ENCODE measurements at places on chromosomes 13 and 19.

- no peak for DNase-seq
Observed at GRCh38 chr13:42891591-42891990, 100.5 kb downstream of the EPSTI1 start.

DNA sequence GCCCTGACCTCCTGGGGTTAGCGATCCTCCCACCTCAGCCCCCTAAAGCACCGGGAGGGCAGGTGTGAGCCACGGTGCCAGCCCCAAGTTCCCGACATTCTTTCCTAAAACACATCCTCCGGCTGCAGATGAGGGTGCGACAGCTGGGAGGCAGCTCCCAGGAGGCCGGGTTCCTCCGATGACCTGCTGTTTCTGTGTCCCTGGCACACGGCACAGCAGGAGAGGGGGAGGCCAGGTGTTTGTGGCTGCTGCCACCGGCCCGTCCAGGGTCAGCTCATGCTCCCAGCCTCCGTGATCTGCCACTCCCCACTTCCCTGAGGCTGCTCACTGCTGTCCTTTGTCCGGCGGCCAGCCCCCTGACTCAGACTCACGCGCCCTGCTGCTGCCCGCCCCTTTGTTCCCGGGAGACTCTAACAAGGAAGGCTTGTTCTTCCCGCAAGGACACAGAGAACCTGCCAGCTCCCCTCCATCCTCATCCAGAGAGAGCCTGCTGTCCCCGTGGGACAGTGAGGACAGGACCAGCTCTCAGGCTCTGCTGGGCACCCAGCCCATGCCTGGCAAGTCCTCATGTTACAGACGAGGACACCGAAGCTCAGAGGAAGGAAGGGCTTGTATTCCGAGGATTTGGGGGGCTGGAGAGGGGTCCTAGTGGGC lies 10.6 kb upstream of the MADCAM1 start:
- DNase-seq, result no peak

- no peak for DNase-seq
Observed at GRCh38 chr13:37775871-37776270, 93.7 kb downstream of the TRPC4 start.

GRCh38 chr13:40613192-40613818 lies 53.1 kb downstream of the FOXO1 start:
- peak; percentile 45 for DNase-seq

GRCh38 chr13:89966524-89966923 lies 1381.0 kb upstream of the MIR17HG start:
- DNase-seq, result no peak

- no peak for DNase-seq
Observed at GRCh38 chr13:103097366-103097928, 31.2 kb upstream of the SLC10A2 start.

DNA sequence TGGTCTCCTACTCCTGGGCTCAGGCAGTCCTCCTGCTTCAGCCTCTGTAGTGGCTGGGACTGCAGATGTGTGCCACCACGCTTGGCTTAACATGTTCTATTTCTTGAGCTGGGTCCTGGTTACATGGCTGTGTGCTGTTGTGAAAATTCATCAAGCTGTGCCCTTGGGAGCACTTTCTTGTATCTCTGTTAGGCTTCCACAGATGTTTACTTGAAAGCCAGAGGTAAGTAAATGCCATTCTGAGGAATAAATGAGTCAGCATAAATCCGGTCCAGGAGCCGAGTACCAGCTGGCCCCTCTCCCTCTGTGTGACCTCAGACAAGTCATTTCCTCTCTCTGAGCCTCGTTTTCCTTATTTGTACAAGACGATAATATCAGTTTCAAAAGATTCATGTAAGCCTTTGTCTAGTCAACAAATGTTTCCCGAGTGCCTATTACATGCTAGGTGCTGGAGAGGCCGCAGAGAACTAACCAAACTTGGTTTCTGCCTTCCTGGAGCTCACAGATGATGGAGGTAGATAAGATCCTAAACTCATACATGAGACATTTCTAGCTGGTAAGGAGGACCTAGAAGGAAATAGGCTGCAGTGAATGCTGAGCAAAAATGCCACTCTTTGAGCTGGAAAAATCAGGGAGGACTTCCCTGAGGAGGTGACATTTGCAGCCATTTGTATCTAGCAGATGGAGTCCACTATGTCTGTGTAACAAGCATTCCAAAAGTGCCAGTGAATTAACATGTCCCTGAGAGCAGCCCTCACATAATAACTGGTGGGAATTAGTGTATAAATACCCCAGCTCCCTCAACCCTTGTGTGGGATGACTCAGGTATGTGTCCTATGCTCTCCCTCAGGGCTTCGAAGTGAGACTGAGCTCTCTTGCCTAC lies 2.7 kb upstream of the RASAL3 start:
- peak; percentile 87 for DNase-seq

DNA sequence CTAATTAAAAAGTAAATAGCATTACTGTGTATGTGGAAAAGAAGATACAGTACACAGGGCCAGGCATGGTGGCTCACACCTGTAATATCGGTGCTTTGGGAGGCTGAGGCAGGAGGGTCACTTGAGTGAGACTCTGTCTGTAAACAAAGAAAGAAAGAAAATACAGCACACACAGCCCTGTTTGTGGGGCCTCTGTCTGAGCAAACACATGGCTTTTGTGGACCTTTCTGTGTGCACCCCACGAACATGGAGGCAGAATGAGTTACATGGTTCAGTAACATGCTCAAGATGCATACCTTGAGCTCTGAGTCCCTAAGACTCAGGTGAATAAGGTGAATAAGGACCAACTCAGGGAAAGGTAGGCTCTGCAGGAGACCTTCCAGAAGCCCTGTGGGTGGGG lies 20.0 kb upstream of the AMER2 start:
- no peak for DNase-seq

DNA sequence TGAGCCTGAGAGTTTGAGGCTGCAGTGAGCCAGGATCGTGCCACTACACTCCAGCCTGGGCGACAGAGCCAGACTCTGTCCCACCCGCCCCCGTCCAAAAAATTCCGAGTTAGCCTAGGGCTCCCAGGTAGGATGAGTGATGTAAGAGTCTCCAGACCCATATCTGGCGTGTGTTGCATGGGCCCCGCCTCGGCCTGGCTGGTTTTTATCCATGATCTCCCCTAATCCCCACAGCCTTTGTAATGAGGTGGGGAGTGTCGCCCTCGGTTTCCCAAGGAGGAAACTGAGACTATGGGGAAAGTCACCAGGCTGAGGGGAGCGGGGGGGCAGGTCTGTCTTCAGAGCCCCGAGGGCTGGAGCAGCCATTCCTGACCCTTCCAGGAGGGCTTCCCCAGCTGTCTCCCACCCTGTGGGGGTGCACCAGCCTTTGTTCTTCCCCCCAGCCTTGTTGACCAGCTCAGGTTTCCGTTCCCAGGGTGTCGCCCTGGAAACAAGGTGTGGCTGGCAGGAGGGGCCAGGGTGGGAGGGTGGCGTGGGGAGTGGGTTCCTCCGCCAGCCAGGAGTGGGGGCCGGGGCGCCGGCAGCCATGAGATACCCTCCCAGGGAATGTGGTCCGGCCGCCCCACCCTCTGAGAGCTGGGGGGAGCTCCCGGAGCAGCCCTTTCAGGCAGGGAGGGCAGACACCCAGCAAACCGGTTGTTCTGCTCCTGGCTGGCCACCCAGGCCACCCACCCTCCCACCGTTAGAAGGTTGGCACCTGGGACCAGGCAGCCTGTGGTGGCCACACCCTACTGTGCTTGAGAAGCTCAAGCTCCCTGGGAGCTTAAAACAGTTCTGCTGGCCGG lies 11.5 kb downstream of the MYH14 start:
- DNase-seq, result no peak

DNA sequence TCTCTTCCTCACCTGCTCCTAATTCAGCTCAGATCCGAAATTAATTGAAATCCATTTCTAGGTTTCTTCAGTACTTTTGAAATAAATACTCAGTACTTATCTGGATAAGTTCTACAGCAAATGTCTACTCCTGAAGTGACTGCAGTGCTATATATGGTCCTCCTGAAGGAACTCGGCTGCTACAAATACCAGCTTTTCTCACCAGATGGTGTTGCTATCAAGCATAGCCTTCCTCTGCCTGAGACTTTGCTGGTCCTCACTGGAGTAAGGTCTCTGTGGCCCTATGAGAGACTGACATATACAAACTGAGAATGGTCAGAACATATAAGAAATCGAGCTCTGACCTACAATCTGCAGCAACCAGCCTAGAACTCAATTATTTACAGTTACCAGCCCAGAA lies 161.6 kb downstream of the NDFIP2 start:
- DNase-seq, result no peak

DNA sequence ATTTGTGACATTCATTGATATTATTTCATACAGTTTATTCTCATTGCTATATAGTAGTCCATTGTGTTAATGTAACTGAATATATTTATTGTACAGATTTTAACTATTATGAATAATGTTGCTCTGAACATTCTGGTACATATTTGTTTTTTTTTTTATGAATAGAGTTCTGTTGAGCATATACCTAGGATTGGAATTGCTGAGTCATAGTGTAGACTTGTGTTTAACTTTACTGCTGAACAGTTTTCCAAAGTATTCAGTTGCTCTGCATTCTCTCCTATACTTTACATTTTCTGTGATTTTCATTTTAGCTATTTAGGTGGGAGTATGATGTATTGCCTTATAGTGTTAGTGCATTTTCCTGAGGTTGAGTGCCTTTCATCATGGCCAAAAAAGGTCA lies 97.5 kb downstream of the MAB21L1 start:
- no peak for DNase-seq

DNA sequence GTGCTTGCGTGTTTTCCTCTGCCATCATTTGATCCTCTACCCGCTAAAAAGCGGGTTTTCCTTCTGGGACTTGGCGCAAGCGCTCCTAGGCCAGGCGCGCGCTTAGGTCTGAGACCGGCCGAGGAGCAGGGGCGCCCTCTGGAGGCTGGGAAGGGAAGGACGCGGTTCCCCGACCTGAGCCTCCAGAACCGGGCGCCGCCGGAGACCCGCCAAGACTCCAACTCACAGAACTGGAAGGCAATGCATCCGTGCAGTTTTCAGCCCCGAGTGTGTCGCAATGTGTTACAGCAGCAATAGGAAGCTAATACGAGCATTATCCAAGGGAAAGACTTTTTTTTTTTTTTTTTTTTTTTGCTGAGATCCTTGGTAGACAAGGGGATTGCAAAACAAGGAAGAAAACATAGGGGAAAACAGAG lies 190.9 kb downstream of the COL4A1 start:
- peak; percentile 77 for DNase-seq

- DNase-seq, result no peak
Observed at GRCh38 chr13:48695776-48696175, 42.0 kb downstream of the CYSLTR2 start.

GRCh38 chr19:38632476-38633213 lies 13.7 kb downstream of the EIF3K start:
- no peak for DNase-seq

- DNase-seq, result no peak
Observed at GRCh38 chr13:114019367-114019766, 45.5 kb upstream of the C13orf46 start.

GRCh38 chr13:24213932-24214331 lies 53.4 kb downstream of the SPATA13 start:
- no peak for DNase-seq

GRCh38 chr13:70955887-70956286 lies 847.6 kb upstream of the KLHL1 start:
- DNase-seq, result no peak

DNA sequence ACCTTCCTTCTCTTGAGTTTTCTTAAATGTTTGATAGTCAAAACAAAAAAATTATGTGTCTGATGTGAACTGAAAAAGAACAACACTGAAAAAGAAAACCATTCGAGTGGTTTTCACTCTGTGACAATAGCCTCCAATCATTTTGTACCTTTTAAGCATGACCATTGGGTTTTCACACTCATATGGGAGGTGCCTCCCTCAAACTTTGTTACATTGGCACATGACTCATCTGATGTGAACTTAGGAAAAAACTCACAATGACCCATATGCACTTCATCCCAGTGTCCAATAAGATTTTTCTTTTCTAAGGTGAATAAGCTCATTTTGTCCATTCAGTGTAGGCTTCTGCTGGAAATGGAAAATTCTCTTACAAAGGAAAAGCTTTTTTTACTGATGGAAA lies 66.6 kb upstream of the XPO4 start:
- DNase-seq, result no peak

- no peak for DNase-seq
Observed at GRCh38 chr19:53826876-53827275, 2.8 kb upstream of the NLRP12 start.

DNA sequence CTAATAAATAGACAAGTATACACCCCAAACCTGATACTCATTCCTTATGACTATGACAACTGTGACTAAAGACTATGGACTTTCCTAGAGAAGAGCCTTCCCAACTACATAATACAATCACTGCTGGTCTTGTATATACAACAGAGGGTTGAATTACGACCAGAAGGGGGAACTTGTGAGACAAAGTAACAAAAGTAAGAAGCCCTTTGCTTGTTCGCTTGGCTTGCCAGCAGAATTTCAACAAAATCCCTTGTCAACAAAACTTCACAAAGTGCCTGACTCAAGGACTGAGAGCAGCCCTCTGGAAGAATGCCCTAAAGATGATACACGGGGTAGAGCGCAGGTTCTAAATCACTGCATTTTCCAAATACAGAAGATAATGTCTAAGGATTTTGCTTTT lies 99.4 kb downstream of the WASF3 start:
- no peak for DNase-seq

GRCh38 chr19:50836543-50837195 lies 3.3 kb upstream of the KLK15 start:
- DNase-seq, result no peak

- DNase-seq, result no peak
Observed at GRCh38 chr19:55459551-55459949, 1.9 kb downstream of the ISOC2 start.

DNA sequence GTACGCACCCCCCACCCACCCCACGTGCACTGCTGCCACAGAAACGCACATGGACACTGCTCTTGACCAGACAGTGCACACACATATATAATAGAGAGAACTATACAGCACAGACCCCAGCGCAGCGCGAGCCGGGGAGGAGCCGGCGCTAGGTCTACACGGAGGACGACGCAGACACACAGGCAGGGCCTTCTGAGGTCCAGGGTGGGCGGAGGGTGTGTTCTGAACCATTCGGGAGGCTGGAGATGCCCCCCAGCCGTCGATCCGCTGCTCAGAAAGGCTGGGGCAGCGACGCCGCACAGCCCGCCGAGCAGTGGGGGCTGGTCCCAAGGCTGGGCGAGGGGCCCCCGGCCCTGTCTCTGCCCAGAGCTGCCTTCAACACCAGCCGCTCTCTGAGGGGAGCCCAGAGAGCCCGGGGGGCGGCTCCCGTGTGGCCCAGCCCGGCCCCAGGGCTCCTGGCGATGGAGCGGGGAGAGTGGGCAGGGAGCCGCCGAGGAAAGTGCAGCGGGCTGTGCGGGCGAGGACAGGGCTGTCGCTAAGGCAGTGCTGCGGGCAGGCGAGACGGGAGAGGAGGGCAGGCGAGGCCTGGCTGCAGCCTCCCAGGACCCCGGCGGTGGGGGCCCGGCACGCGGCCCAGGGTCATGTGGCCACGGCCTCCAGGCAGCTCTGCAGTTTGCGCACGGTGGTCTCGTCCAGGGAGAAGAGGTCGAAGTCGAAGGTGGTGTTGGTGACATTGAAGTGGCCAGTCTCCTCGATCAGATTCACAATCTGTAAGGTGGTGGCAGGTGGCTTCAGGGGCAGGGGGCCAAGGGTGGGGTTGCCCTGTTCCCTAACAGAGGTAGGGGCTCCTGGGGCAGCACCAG lies 67.1 kb downstream of the MLLT1 start:
- no peak for DNase-seq

Measured in KBM-7 (cell line).